ENCODE measurements at places on chromosomes 4 and X. TPM values are rescaled to one million over a fixed set of nuclear protein-coding genes. Genes with fewer than 3 reads are reported as not detected.

DGKK gene
- total RNA-seq: not detected

HTT gene
- total RNA-seq: 141 TPM

PDHA2 gene
- total RNA-seq: not detected

ITGB1BP2 gene
- total RNA-seq: 1.9 TPM

FAM9C gene
- not detected for total RNA-seq

TCEAL5 gene
- total RNA-seq: not detected

PRRG3 gene
- 1.2 TPM for total RNA-seq

HTN3 gene
- not detected for total RNA-seq

GAB3 gene
- total RNA-seq: 1.2 TPM

IQCM gene
- total RNA-seq: not detected

GPC4 gene
- total RNA-seq: 7.2 TPM

GRCh38 chrX:97909245-97909644 lies 1025.5 kb downstream of the RPA4 start:
- no peak for DNase-seq

- no peak for DNase-seq
Measured at GRCh38 chr4:155319516-155319915, 57.2 kb downstream of the MAP9 start.

DNA sequence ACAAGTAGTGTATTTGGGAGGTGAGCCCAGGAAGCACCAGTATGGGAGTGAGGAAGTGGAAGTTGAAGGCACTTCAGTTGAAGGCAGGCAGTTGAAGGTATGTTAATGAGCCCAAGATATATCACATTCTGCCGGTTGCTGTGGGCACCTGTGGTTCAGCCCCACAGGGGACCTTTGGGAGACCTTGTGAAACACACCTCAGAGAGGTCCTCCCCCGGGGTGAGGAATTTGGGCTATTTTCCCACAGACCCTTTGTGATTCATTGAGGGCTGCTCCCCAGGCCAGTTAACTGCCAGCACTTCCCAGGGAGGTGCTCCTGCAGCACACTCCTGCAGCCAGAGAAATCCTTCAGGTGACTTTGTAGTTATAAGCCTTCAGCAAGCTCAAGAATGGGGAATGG lies 45.9 kb downstream of the PTCHD1 start:
- no peak for DNase-seq

DNA sequence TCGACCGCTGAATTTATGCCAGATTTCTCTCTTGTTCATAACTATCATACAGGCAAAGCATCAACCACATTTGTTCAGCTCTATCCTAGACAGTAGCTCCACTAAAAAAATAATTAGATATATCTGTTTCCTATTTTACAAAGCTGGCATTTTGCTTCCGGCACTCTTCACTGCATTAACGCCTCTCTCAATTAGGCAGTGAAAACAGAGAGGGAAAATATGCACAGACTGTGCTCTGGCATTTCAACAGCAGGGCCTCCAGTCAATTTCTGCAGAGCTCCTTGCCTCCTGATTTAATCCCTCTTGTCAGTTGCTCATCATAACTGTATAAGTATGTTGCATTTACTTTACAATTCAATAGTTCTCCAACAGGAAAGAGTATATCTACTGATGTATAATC lies 666.9 kb upstream of the INTU start:
- no peak for DNase-seq

- no peak for DNase-seq
Measured at GRCh38 chr4:79421483-79421882, 13.5 kb upstream of the GK2 start.

DNA sequence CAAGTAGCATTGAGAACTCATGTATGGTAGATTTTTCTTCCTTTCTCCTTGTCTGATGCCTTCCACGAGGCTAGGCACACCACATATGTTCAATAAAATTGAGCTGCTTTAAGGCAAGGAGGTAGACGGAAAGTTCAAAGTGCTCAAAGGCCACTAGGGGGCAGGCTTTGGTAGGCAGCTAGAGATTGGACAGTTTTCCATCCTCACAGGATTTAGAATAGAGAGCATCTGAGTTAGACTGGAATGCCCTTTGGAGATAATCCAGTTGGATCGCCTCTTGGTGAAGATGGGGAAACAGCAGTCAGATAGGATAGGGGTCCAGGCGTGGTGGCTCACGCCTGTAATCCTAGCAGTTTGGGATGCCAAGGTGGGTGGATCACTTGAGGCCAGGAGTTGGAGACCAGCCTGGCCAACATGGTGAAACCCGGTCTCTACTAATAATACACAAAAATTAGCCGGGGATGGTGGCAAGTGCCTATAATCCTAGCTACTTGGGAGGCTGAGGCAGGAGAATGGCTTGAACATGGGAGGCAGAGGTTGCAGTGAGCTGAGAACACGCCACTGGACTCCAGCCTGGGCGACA lies 30.4 kb downstream of the ELF4 start:
- peak; percentile 93 for DNase-seq

GRCh38 chrX:118545510-118545909 lies 49.9 kb downstream of the DOCK11 start:
- DNase-seq: no peak

GRCh38 chr4:26298198-26298947 lies 22.4 kb upstream of the RBPJ start:
- no peak for DNase-seq

GRCh38 chrX:152399395-152399794 lies 51.7 kb downstream of the GABRA3 start:
- no peak for DNase-seq

DNA sequence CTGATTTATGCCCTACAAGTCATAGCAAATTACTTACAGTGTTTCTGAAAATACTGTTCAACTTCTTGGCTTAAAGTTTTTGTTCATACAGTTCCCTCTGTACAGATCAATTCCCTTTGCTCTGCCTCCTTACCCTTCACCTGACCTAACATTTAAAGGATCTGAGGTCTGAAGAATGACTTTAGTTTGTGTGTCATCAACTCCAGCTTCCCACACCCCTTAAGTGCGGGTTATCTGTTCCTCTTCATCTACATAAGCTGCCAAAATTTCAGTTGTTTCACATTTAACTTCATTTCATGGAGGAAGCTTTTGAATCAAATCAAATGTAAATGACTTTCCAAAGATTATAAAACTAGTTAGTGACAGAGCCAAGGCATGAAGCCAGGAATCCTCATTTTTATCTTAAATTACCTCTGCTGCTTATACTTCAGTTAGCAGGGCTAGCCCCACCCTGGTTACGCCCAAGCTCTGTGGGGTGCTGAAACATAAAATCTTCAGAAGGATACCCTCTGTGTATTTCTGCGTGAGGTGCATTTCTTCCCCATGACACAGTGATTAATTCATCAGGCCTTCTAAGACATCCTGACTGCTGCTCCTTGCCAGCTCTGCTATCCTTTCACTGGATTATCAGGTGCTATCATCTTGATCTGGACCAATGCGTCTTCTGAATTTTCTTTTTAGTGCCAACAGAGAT lies 16.5 kb downstream of the CXCL1 start:
- no peak for DNase-seq

- DNase-seq: no peak
Measured at GRCh38 chr4:867526-868250, 41.8 kb upstream of the CPLX1 start.

- peak; percentile 87 for DNase-seq
Measured at GRCh38 chrX:104112326-104112951, at the start of gene ZCCHC18. TSS of gene ZCCHC18 (plus strand) at chrX:104112523. CDS start at chrX:104114112, 1,589 bp downstream.

GRCh38 chr4:172995161-172995560 lies 173.4 kb upstream of the GALNT7 start:
- no peak for DNase-seq

DNA sequence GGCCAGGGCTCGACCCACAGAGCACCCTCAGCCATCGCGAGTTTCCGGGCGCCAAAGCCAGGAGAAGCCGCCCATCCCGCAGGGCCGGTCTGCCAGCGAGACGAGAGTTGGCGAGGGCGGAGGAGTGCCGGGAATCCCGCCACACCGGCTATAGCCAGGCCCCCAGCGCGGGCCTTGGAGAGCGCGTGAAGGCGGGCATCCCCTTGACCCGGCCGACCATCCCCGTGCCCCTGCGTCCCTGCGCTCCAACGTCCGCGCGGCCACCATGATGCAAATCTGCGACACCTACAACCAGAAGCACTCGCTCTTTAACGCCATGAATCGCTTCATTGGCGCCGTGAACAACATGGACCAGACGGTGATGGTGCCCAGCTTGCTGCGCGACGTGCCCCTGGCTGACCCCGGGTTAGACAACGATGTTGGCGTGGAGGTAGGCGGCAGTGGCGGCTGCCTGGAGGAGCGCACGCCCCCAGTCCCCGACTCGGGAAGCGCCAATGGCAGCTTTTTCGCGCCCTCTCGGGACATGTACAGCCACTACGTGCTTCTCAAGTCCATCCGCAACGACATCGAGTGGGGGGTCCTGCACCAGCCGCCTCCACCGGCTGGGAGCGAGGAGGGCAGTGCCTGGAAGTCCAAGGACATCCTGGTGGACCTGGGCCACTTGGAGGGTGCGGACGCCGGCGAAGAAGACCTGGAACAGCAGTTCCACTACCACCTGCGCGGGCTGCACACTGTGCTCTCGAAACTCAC lies 3.6 kb downstream of the MID1IP1 start:
- DNase-seq: peak; percentile 88

GRCh38 chr4:1014291-1015167 lies 3.1 kb downstream of the FGFRL1 start:
- DNase-seq: no peak

DNA sequence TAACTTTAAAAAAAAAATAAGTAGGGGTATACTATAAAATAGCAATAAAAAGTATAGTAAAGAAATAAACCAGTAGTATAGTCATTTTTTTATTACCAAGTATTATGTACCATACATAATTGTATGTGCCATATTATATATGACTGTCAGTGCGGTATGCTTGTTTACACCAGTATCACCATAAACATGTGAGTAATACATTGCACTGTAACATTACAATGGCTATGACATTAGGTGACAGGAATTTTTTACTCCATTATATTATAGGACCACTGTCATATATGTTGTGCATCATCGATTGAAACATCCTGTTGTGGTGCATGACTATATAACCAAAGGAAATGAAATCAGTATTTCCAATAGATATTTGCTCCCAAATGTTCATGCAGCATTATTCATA lies 176.9 kb upstream of the ARHGAP24 start:
- no peak for DNase-seq

DNA sequence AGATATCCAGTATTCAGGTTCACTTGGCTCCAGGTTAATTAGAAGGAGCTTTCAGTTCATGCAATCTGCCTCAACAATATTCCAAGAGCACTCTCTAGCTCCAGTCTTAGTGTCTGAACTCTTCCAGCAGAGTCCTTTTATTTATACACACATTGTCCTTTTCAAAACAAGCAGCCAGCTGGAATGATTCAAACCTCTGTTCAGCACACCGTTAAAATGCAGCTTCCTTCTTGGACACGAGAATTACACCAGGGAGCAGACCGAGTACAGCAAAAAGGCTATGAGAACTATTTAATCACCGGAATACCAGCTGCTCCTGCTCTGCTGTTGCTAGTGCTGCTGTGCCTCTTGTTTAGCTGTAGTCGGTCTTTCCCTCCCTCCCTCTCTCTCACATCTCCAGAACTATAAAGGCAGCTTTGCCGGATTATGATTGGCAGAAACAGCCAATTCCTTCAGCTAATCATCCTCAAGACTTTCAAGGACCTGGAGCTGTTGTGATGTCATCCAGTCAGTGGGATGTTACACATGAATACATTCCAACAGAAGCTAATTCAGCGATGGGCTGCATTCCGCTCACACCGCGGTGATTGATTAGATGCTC lies at the start of gene NDST4:
Gene NDST4 (minus strand): TSS at position 115 of the 601 bp plus-strand sequence. CDS start 36,584 bp downstream, outside the sequence.
- no peak for DNase-seq

- peak; percentile 94 for DNase-seq
Measured at GRCh38 chr4:38177641-38178391, 217.6 kb downstream of the PTTG2 start.

GRCh38 chrX:72382202-72382595 lies 76.5 kb upstream of the CITED1 start:
- no peak for DNase-seq

DNA sequence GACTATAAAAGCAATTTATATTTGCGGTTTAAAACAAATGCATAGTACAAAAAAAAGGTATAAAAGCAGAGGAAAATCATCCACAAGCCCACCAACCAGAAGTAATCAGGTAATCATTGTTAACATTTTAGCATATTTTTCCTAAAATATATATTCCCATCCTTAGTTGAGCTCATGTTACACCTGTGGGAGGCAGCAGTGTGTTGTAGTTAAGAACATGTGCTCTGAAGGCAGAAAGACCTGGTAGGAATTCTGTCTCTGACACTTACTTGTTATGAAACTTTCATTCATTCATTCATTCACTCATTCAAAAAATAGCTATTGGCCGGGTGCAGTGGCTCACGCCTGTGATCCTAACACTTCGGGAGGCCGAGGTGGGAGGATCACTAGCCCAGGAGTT lies 15.4 kb upstream of the CDKL5 start:
- no peak for DNase-seq

DNA sequence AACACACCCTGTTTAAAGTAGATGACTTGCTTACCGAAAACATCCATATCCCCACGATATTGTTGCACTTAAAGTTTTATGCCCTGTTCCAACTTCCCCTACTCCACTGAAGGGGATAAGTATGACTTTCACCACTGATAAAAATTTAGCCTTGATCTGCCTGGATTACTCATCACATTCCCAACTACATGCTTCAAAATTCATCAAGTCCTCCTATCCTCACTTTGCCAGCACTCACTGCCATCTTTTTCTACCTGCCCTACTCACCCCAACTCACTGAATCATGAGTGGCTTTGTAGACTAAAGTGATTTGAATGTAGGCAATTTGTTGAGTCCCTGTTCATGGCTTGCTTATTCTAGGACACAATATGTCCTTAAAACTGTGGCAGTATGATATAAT lies 12.2 kb upstream of the GPRIN3 start:
- DNase-seq: no peak

- DNase-seq: no peak
Measured at GRCh38 chr4:83356899-83357661, 22.4 kb upstream of the HPSE start.

DNA sequence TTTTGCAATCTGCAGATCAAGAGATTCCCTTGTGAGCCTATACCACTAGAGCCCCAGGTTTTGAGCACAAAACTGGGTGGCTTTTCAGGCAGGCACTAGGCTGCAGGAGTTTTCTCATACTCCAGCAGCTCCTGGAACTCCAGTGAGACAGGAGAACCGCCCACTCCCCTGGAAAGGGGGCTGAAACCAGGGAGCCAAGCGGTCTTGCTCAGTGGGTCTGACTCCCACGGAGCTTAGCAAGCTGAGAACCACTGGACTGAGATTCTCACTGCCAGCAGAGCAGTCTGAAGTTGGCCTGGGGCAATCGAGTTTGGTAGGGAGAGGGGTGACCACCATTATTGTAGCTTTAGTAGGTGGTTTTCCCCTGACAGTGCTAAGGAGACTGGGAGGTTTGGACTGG lies 313.8 kb upstream of the TEX13C start:
- no peak for DNase-seq

DNA sequence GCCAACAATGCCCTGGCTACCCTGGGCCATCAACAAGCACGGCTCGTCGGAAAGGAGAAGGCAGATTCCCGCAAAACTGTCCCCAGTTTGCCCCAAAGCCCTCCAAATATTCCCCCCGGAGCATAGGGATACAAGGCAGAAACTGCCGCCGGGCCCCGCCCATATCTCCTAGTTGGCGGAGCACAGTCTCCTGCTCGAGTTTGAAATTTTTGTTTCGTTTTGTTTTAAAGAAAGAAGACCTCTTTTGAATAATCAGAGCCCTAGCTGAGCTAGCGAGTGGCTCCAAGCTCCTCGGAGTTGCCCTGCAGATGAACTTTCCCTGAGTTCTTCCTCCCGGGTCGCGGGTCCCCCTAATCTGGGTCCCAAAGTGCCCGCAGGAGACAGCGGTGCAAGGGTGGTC lies 138.1 kb upstream of the ZIC3 start:
- DNase-seq: no peak

All from lower leg skin (tissue), 4 donors.